Stimulated activated CD8-positive, alpha-beta memory T cell treated with anti-CD3 and anti-CD28 coated beads, Interleukin-15, amount 100 ng/mL, for 24 hours (primary cell): ENCODE measurements at places on chromosomes 6 and 20.

GRCh38 chr6:139699335-139699734 is 324.9 kb upstream of the CITED2 start:
- no peak for DNase-seq

DNA sequence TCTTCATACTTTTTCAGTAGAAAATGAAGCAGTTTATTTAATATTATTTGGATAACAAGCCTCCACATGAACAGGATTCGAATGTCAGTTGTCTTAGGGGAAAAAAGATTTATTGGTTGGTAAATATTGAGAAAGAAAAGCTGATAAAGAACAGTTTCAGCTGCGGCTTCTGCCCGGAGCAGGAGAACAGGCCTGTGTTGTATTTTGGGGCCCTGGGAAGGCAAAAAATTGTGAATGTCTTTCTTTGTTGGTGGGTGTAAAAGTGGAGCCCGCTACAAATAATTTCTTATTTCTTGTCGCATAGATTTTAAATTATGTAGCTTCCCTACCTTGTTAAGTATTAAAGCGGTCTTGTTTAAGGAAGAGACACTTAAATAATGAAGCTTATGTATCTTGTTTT is 90.5 kb upstream of the PAX1 start:
- no peak for DNase-seq

GRCh38 chr20:40680161-40680959 is 8.7 kb downstream of the MAFB start:
- DNase-seq: no peak

- no peak for DNase-seq
Observed at GRCh38 chr6:126134491-126134890, 148.2 kb downstream of the TRMT11 start.
